Progenitor cell of endocrine pancreas (in vitro differentiated cells): ENCODE measurements at places on chromosomes 7 and 10. TPM values are rescaled to one million over a fixed set of nuclear protein-coding genes. Genes with fewer than 3 reads are reported as not detected.

SUV39H2 gene
- total RNA-seq: 38.4 and 39.9 TPM in 2 replicates

ANKRD1 gene
- total RNA-seq: 48.1 and 61.8 TPM in 2 replicates

FAM237B gene
- total RNA-seq: not detected in 2 replicates

EFCAB10 gene
- 0.53 and 0.73 TPM in 2 replicates for total RNA-seq

STOX1 gene
- 7.8 and 8.0 TPM in 2 replicates for total RNA-seq

COL13A1 gene
- 0.43 and 0.47 TPM in 2 replicates for total RNA-seq

MTURN gene
- 20.0 and 20.1 TPM in 2 replicates for total RNA-seq

PPP1R17 gene
- 0.96 and 1.2 TPM in 2 replicates for total RNA-seq

NRCAM gene
- 19.2 and 19.9 TPM in 2 replicates for total RNA-seq

EVX1 gene
- not detected in 2 replicates for total RNA-seq

TFR2 gene
- total RNA-seq: 0.62 and 0.93 TPM in 2 replicates

- peak overlapping the region; percentile 88 for H3K4me3 ChIP-seq
- H3K36me3 ChIP-seq: peaks cover 6% of the 10 kb centered on the region
- peak overlapping the region; percentile 96 for H3K27ac ChIP-seq
- H3K4me1 ChIP-seq: peaks cover 3% of the 10 kb centered on the region
- no peaks in the 10 kb centered on the region for H3K27me3 ChIP-seq
Measured at GRCh38 chr10:3172081-3172445, 519 bp downstream of the PITRM1 start.

- no peak overlapping the region for H3K4me3 ChIP-seq
- peak overlapping the region; percentile 69 for H3K27ac ChIP-seq
- H3K27me3 ChIP-seq: no peaks in the 10 kb centered on the region
- DNase-seq: no peak
- peaks cover 6% of the 10 kb centered on the region for H3K36me3 ChIP-seq
- H3K4me1 ChIP-seq: peaks cover 42% of the 10 kb centered on the region
Measured at GRCh38 chr10:24249829-24250415, 41.0 kb downstream of the KIAA1217 start.

GRCh38 chr7:46281071-46281470 lies 360.0 kb upstream of the IGFBP3 start:
- peak overlapping the region; percentile 92 for H3K27ac ChIP-seq
- H3K27me3 ChIP-seq: no peaks in the 10 kb centered on the region
- no peak for DNase-seq
- H3K4me1 ChIP-seq: peaks cover 27% of the 10 kb centered on the region

DNA sequence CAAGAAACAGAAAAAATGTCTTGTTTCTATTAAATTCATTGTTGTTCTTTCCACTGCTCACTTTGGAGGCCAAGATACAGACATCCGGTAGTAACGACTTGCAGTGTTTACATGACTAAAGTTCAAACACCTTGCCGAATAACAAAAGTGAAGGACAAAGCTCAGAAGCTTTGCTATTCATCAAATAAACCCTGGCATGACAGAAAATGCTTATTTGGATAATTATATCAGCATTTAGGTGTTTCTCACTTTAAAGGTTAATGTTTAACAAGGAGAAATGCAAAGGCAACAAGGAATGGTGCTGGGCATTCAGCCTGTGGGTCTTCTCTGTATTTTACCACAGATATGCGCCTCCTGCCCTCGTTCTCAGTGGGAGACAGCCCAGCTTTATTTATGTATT lies 5.4 kb upstream of the PTF1A start:
- no peak overlapping the region for H3K27ac ChIP-seq
- H3K4me1 ChIP-seq: peaks cover 22% of the 10 kb centered on the region
- no peak for DNase-seq
- no peak overlapping the region for H3K4me3 ChIP-seq

DNA sequence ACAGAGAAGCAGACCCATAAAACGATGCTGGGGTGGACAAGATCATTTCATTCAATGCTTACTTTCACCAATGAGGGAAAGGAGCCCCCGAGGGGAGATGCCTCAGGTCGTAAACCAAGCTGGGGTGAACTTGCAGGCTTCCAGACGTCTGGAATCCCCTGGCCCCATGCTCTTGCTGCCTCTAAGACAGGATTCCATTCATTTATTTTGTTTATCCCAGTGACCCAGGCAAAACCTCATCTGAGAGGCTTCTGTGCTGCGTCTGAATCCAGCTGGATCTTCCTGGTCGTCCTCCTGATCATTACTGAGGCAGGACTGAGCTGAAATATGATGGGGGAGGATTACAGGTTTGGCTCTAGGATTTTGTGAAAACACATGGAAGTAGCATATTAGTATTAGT lies 182.9 kb downstream of the MYOF start:
- DNase-seq: no peak
- H3K4me3 ChIP-seq: no peak overlapping the region
- no peaks in the 10 kb centered on the region for H3K36me3 ChIP-seq

GRCh38 chr10:113435881-113436280 lies 117.0 kb upstream of the HABP2 start:
- DNase-seq: no peak
- peaks cover 23% of the 10 kb centered on the region for H3K27me3 ChIP-seq
- H3K36me3 ChIP-seq: peaks cover 2% of the 10 kb centered on the region
- H3K4me3 ChIP-seq: no peak overlapping the region

- peaks cover 2% of the 10 kb centered on the region for H3K4me1 ChIP-seq
- H3K4me3 ChIP-seq: no peak overlapping the region
- H3K36me3 ChIP-seq: peaks cover 8% of the 10 kb centered on the region
- no peak overlapping the region for H3K27ac ChIP-seq
Measured at GRCh38 chr7:132950725-132951124, 131.2 kb downstream of the CHCHD3 start.

- peak within 1 kb of the TSS; percentile 91 for H3K4me3 ChIP-seq
- peak; percentile 89 for DNase-seq
- peaks cover 34% of the 10 kb centered on the region for H3K4me1 ChIP-seq
- H3K27ac ChIP-seq: peak within 1 kb of the TSS; percentile 99
- H3K27me3 ChIP-seq: no peaks in the 10 kb centered on the region
Measured at GRCh38 chr10:1048732-1049424, at the start of gene IDI1. Gene IDI1, minus strand, starts transcription at chr10:1049119. Its CDS starts 116 bp downstream, at chr10:1049003.
